Psoas muscle (tissue), 8 donors: ENCODE measurements at places on chromosomes 1 and 21. TPM values are rescaled to one million over a fixed set of nuclear protein-coding genes. Genes with fewer than 3 reads are reported as not detected.

Gene LRRC39
- 227 TPM for total RNA-seq

Gene ADAMTS5
- total RNA-seq, result 2.5 TPM

Gene TAF12
- 24.4 TPM for total RNA-seq

Gene RHOU
- 14.6 TPM for total RNA-seq

Gene KRTAP7-1
- total RNA-seq, result not detected

Gene ANKRD13C
- total RNA-seq, result 10.5 TPM

Gene BROX
- total RNA-seq, result 37.2 TPM

Gene KDF1
- total RNA-seq, result not detected

Gene KCNE2
- total RNA-seq, result not detected

Gene YBX1
- total RNA-seq, result 899 TPM

Gene TOMM20
- 71.5 TPM for total RNA-seq

Gene HJV
- 323 TPM for total RNA-seq

Gene TSPAN1
- 2.7 TPM for total RNA-seq

Gene SIK1
- 31.2 TPM for total RNA-seq

Gene GCLM
- total RNA-seq, result 40.2 TPM

Gene C1orf185
- not detected for total RNA-seq

Gene LHX8
- not detected for total RNA-seq

Gene RAB7B
- 1.2 TPM for total RNA-seq

Gene CASQ1
- 694 TPM for total RNA-seq

Gene TMPRSS15
- not detected for total RNA-seq

Gene SLC6A9
- 1.2 TPM for total RNA-seq

Gene NID1
- total RNA-seq, result 31.8 TPM

Gene CRP
- total RNA-seq, result 0.30 TPM

Gene SPRR2E
- total RNA-seq, result not detected

Gene CYP4A11
- not detected for total RNA-seq

Gene TAS1R1
- not detected for total RNA-seq

Gene CHML
- 10.7 TPM for total RNA-seq

Gene NPPA
- 0.54 TPM for total RNA-seq

Gene GOLT1A
- not detected for total RNA-seq

Gene TMEM81
- 3.5 TPM for total RNA-seq

Gene GNAT2
- not detected for total RNA-seq

Gene KRTAP10-8
- total RNA-seq, result not detected

Gene HTR1D
- not detected for total RNA-seq

Gene WASF2
- 33.9 TPM for total RNA-seq

Gene S100A5
- total RNA-seq, result not detected

Gene PADI3
- total RNA-seq, result not detected

Gene PLA2G2A
- 77.2 TPM for total RNA-seq

Gene PGM1
- 505 TPM for total RNA-seq

Gene CNKSR1
- total RNA-seq, result 90.4 TPM

Gene PLEKHA6
- 3.4 TPM for total RNA-seq

Gene EDN2
- not detected for total RNA-seq

Gene KLHDC8A
- not detected for total RNA-seq

Gene NTNG1
- total RNA-seq, result 0.34 TPM

Gene STYXL2
- 149 TPM for total RNA-seq

Gene PANK4
- total RNA-seq, result 29.5 TPM

Gene RNF223
- total RNA-seq, result not detected

Gene MXRA8
- total RNA-seq, result 24.3 TPM

Gene C1QTNF12
- total RNA-seq, result 1.2 TPM

Gene PROX1
- 16.0 TPM for total RNA-seq

Gene IL19
- total RNA-seq, result not detected

Gene APOBEC4
- total RNA-seq, result not detected

Gene XCL1
- not detected for total RNA-seq

Gene IRF2BP2
- total RNA-seq, result 80.3 TPM

Gene AGBL4
- not detected for total RNA-seq

Gene DRAXIN
- total RNA-seq, result not detected

Gene FPGT
- 4.3 TPM for total RNA-seq

Gene PRRX1
- 121 TPM for total RNA-seq

Gene TSPAN2
- total RNA-seq, result 1.2 TPM

Gene PACC1
- total RNA-seq, result 1.1 TPM
